ENCODE measurements at places on chromosomes 12 and 14. TPM values are rescaled to one million over a fixed set of nuclear protein-coding genes. Genes with fewer than 3 reads are reported as not detected.

The HOXC9 gene
- 37.2 TPM for total RNA-seq

The NRXN3 gene
- total RNA-seq = not detected

The BEGAIN gene
- total RNA-seq = 26.5 TPM

DNA sequence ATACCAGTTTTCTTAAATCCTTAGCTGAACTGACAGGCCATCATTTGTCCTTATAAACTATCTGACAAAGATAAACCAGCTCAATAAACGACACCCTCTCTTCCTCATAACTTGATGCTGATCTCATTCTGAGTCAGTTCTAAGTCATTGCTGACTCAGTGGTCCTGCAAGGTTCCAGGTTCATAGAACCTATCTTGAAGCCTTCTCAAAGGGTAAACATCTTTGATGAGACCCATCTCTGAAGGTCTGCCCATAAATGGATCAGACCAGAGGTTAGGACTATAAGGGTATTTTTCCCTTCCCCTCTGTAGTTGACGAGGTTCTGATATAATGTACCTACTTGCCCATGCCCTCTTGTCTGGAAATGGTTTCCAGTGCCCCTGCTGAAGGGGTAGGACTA lies 11.9 kb downstream of the NAA25 start:
- peak; percentile 76 for DNase-seq

- DNase-seq = no peak
These were observed 56.7 kb upstream of the AEBP2 start for GRCh38 chr12:19382563-19382962.

DNA sequence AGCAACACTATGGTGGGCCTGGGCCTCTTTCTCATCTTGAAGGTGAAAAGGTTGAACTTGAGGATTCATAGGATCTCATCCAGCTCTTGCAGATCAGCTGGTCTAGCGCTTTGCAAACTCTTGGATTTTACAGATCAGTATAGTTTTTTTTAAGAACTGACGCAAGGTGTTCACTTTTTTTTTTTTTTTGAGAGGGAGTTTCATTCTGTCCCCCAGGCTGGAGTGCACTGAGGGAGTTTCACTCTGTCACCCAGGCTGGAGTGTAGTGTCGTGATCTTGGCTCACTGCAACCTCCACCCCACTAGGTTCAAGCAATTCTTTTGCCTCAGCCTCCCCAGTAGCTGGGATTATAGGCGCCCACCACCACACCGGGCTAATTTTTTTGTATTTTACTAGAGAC lies 20.4 kb upstream of the LGMN start:
- no peak for DNase-seq
